Endodermal cell (in vitro differentiated cells): ENCODE measurements at places on chromosomes 13 and 19. TPM values are rescaled to one million over a fixed set of nuclear protein-coding genes. Genes with fewer than 3 reads are reported as not detected.
A peak's percentile ranks its signal among the peaks of the same experiment; 100 is the strongest.

The KCTD4 gene
- not detected in 2 replicates for total RNA-seq

The CRX gene
- total RNA-seq: 0.44 to 10.2 TPM (median 0.74 TPM) in 3 replicates

The UHRF1 gene
- 58.4 and 59.4 TPM in 2 replicates for total RNA-seq

The PRTN3 gene
- not detected in 2 replicates for total RNA-seq

The CASP14 gene
- total RNA-seq: not detected in 3 replicates

DNA sequence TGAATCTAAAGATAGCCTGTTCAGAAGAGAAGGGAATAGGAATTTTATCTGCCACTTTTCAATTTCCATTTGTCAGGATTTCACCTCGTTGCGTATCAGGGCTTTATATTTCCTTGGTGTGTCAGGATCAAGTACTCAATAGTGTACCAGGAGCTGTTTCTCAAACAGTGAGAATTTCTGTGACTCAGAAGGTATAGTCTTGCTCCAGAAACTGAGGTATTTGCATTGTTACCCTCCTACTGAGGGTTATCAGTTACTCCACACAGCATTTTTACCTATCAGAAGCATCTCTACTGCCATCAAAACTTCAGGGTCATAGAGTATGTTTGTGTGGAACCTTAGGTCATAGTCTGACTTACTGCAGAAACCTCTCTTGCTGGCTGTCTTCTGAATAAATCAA is 271.7 kb upstream of the EDNRB start:
- H3K4me1 ChIP-seq: peaks cover 2% of the 10 kb centered on the region
- no peak for DNase-seq
- H3K36me3 ChIP-seq: no peaks in the 10 kb centered on the region
- no peak overlapping the region for H3K4me3 ChIP-seq
- H3K27me3 ChIP-seq: no peaks in the 10 kb centered on the region
- no peak overlapping the region for H3K27ac ChIP-seq

- no peaks in the 10 kb centered on the region for H3K4me1 ChIP-seq
- H3K36me3 ChIP-seq: peaks cover 28% of the 10 kb centered on the region
- no peaks in the 10 kb centered on the region for H3K27me3 ChIP-seq
- H3K27ac ChIP-seq: peak overlapping the region; percentile 82
These were observed 763 bp downstream of the POLD1 start for GRCh38 chr19:50384685-50385535.

GRCh38 chr19:57701625-57702024 is 7.4 kb downstream of the ZNF154 start:
- no peak overlapping the region for H3K27ac ChIP-seq
- peak; percentile 4 for DNase-seq
- no peak overlapping the region for H3K4me3 ChIP-seq
- no peaks in the 10 kb centered on the region for H3K4me1 ChIP-seq
- peaks cover 94% of the 10 kb centered on the region for H3K36me3 ChIP-seq

- no peak for DNase-seq
- no peaks in the 10 kb centered on the region for H3K27me3 ChIP-seq
- peak overlapping the region; percentile 64 for H3K27ac ChIP-seq
These were observed 361.8 kb downstream of the ZNF536 start for GRCh38 chr19:30733826-30734550.

GRCh38 chr13:58500938-58501337 is 869.4 kb downstream of the PCDH17 start:
- no peaks in the 10 kb centered on the region for H3K36me3 ChIP-seq
- no peak overlapping the region for H3K4me3 ChIP-seq
- H3K27ac ChIP-seq: peak overlapping the region; percentile 80

GRCh38 chr19:11092181-11092538 is 2.9 kb downstream of the LDLR start:
- H3K36me3 ChIP-seq: peaks cover 52% of the 10 kb centered on the region
- no peak overlapping the region for H3K27ac ChIP-seq
- H3K4me1 ChIP-seq: peaks cover 11% of the 10 kb centered on the region
- no peaks in the 10 kb centered on the region for H3K27me3 ChIP-seq
- peak overlapping the region; percentile 99 for H3K4me3 ChIP-seq
- no peak for DNase-seq

GRCh38 chr13:77720988-77721387 is 23.5 kb downstream of the SLAIN1 start:
- peaks cover 24% of the 10 kb centered on the region for H3K36me3 ChIP-seq
- H3K27me3 ChIP-seq: no peaks in the 10 kb centered on the region
- no peak overlapping the region for H3K4me3 ChIP-seq
- DNase-seq: peak; percentile 47
- H3K27ac ChIP-seq: no peak overlapping the region

GRCh38 chr19:49469828-49470614 is 4.0 kb upstream of the FLT3LG start:
- H3K4me3 ChIP-seq: no peak overlapping the region
- H3K36me3 ChIP-seq: peaks cover 30% of the 10 kb centered on the region
- no peak overlapping the region for H3K27ac ChIP-seq

DNA sequence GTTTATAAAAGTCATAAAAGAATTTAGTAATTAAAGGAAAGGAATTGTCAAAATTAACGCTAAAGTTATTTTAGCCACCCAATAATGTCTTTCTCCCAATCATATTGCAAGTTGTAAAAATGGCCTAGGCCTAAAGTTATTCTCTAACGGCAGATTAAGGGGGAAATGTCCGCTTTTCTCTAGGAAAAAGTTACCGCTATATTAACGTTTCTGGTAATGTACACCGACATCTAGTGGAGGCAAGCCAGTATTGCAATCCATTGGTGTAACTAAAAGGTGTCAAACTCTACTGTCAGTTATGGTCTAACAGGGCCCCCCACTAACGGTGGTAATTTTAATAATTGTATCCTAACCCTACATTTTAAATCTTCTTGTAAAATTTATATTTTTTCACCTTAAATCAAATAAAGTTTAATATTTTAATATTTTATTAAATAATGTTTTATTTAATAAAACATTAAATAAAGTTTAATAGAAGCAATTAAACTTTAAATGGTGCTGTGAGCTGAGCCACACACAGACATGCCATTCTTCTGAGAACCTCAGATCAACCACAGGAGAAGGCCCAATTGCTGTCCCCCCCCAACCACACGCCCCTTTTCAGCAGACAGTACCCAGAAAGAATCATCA is 35.9 kb upstream of the ZSCAN5A start:
- H3K4me1 ChIP-seq: no peaks in the 10 kb centered on the region
- no peaks in the 10 kb centered on the region for H3K27me3 ChIP-seq
- no peaks in the 10 kb centered on the region for H3K36me3 ChIP-seq
- H3K4me3 ChIP-seq: no peak overlapping the region
- peak; percentile 73 for DNase-seq
- no peak overlapping the region for H3K27ac ChIP-seq

- no peaks in the 10 kb centered on the region for H3K36me3 ChIP-seq
- DNase-seq: no peak
- H3K27me3 ChIP-seq: no peaks in the 10 kb centered on the region
- no peak overlapping the region for H3K27ac ChIP-seq
- H3K4me1 ChIP-seq: peaks cover 9% of the 10 kb centered on the region
- no peak overlapping the region for H3K4me3 ChIP-seq
These were observed 14.7 kb downstream of the ALOX5AP start for GRCh38 chr13:30750036-30750435.

DNA sequence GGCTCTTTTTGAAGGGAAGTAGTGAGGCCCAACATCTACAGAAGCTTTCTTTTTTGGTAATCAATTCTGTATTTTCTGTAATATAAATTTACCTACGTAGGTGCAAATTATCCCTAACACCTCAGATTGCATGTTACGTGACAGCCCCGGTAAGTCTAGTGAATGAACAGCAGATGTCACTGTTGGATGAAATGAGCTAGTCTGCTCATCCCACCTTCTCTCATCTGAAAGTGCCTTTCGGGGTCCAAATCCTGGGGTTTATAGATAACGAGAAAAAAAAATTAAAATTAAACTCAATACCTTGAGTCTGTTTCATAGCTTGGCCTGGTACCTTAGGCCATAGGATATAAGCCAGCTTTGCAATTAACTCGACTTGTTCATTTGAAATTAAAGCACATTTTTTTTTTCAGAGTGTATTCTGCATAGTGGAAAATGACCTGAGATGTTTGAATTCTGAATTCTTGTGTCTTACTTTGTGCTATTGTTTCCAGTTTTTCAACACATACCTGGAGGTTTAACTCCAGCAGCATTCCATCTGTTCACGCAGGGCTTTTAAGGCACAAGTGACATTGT is 548.2 kb downstream of the GPC5 start:
- H3K27ac ChIP-seq: no peak overlapping the region
- H3K27me3 ChIP-seq: no peaks in the 10 kb centered on the region
- no peak overlapping the region for H3K4me3 ChIP-seq
- H3K36me3 ChIP-seq: no peaks in the 10 kb centered on the region
- DNase-seq: no peak
- no peaks in the 10 kb centered on the region for H3K4me1 ChIP-seq

DNA sequence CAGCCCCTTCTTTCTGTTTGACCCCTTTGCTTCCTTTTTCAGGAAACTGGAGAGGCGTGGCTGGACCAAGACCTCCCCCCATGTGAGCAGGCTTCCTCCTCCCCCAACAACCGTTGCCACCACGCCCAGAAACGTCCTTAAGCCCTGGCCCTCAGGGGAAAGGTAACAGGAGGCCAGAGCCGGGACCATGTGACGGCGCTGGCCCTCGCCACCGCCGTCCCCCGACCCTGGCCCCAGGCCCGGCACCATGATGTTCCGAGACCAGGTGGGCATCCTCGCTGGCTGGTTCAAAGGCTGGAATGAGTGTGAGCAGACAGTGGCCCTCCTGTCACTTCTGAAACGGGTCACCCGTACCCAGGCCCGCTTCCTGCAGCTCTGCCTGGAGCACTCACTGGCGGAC is 14.4 kb downstream of the SAMD4B start:
- H3K4me1 ChIP-seq: peaks cover 3% of the 10 kb centered on the region
- H3K27me3 ChIP-seq: no peaks in the 10 kb centered on the region
- no peak overlapping the region for H3K4me3 ChIP-seq
- DNase-seq: no peak

DNA sequence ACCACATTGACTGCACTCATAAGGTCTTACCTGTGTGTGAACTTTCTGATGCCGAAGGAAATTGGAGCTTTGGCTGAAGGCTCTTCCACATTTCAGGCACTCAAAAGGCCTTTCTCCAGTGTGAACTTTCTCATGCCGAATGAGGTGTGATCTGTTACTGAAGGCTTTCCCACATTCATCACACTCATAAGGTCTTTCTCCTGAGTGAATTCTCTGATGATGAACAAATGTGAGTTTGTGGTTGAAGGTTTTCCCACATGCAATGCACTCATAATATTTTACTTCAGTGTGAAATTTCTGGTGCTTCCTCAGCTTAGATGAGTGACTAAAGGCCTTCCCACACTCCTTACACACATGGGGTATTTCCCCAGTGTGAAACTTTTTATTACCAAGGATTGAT is 5.7 kb downstream of the ZNF132 start:
- no peak overlapping the region for H3K27ac ChIP-seq
- H3K36me3 ChIP-seq: peaks cover 52% of the 10 kb centered on the region
- no peak for DNase-seq
- no peaks in the 10 kb centered on the region for H3K4me1 ChIP-seq
- H3K27me3 ChIP-seq: no peaks in the 10 kb centered on the region
- peak overlapping the region; percentile 66 for H3K4me3 ChIP-seq

GRCh38 chr13:91100944-91101343 is 246.5 kb upstream of the MIR17HG start:
- no peak overlapping the region for H3K27ac ChIP-seq
- H3K27me3 ChIP-seq: no peaks in the 10 kb centered on the region
- peaks cover 4% of the 10 kb centered on the region for H3K4me1 ChIP-seq
- no peak for DNase-seq

DNA sequence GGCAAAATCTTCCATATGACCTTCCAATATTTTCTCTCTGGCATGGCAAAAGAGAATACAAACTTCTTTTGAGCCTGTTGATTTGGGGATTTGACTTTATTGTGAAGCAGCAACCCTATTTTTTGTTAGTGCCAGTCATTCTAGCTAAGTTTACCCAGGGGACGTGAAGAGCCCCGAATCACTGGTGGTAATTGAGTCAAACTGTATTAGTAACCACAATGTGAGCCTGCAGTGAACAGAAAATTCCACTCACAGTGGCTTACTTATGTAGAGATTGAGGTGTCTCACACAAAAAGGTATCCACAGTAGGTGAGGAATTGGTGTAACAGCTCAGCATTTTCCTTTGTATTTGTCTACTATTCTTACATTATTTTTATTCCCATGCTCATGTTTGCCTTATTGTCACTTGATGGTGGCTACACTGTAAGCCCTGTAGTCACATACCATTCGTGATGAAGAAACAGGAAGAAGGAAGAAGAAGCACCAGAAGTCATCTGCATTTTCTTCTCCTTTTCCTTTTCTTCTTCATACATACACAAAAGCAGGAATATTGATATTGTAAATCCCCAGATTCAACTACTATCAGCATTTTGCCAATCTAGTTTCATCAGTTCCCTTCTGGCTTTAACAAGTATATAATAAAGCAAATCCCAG is 33.3 kb upstream of the MYCBP2 start:
- H3K27ac ChIP-seq: no peak overlapping the region
- H3K4me1 ChIP-seq: no peaks in the 10 kb centered on the region
- H3K36me3 ChIP-seq: no peaks in the 10 kb centered on the region

DNA sequence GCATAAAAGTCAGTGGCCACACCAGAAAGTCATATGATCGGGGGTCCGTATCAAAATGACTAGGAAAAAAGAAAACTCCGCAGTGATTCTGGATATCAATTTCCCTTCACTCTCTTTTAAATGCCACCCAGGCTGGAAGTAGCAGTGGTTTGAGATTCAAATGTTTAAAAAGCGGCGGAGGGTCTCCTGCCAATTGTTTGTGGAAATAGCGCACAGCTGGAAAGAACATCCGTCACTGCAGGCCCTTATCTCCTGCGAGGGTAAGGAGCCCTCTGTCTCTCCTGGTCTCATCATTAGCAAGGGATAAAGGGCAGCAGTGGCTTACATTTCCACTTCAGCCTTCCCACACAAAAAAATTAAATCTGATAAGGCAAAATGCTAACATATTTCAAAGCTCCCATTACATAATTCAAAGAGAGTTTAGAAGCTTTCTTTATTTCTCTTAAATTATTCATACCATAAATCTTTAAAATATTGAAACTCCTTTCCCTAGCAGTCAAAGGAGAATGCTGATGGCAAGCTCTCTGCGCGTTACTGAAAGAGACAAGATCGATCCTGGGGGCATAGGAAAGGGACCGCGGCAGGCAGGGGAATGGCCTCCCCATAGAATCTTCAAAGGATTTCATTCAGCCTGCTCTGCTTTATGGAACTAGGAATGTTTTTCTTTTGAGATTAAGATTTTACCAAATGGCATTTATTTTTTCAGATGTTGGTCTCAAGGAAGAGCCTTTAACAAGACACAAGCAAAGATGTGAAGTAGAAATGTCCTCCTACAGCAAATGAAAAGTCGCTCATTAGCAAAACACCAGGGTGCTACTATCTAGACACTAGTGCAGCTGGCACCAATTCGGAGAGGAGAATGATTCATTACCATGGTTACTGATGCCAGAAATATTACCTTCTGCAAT is 35.0 kb downstream of the AMER2 start:
- H3K27me3 ChIP-seq: no peaks in the 10 kb centered on the region
- H3K36me3 ChIP-seq: no peaks in the 10 kb centered on the region
- peak overlapping the region; percentile 24 for H3K27ac ChIP-seq
- no peaks in the 10 kb centered on the region for H3K4me1 ChIP-seq
- peak; percentile 80 for DNase-seq
- peak overlapping the region; percentile 53 for H3K4me3 ChIP-seq

DNA sequence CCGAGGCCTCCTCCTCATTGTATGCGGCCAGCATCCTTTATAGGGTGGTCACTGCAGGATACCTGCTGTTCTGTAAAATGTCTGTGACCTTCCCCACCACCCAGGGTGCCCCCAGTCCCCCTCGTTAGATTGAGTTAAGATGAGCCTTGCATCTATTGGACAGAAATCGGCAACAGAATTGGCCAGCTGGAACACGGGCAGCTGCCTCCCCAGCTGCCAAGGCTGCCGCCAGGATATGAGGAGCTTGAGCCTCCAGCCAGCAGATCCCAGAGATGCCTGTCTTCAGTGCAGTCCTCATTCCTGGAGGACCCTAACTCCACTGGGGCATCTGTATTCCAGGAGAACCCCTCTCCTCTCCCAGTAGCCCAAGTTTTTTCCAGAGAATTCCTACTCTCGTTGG is 463.0 kb downstream of the TSHZ3 start:
- H3K27ac ChIP-seq: no peak overlapping the region
- H3K27me3 ChIP-seq: no peaks in the 10 kb centered on the region
- no peaks in the 10 kb centered on the region for H3K36me3 ChIP-seq
- no peaks in the 10 kb centered on the region for H3K4me1 ChIP-seq
- DNase-seq: peak; percentile 42
